ENCODE measurements at places on chromosomes 4 and X.

GRCh38 chr4:61041527-61041926, 158.6 kb upstream of the ADGRL3 start:
- no peak for DNase-seq

DNA sequence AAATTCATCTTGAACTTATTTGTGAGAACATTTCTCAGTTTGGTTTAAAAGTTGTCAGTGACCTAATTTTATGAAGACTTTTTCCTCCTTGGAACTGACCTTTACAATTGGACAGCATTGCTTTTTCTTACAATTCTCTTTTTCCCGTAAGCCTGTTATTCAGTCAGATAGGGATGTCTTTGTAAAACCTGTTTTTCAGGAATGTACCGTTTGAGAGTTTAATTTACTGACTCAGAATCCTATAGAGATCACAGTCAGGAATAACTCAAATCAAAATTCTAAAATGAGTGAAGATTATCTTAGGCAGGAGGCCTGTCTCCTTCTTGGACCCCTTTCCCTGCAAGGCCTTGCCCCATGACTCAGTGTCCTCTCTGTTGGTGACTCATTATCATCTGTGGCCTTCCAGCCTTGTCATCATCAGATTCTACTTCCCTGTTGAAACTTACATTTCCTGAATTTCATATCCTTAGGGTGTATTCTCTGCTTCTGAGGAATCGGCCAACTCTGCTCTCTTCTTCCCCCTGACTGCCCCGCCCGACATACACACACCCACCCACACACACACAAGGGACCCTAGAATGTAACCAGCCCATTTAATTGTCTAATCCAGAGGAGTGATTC, 99.8 kb downstream of the ARHGAP10 start:
- DNase-seq: no peak

GRCh38 chr4:15400981-15401671, 26.7 kb upstream of the C1QTNF7 start:
- DNase-seq: no peak

DNA sequence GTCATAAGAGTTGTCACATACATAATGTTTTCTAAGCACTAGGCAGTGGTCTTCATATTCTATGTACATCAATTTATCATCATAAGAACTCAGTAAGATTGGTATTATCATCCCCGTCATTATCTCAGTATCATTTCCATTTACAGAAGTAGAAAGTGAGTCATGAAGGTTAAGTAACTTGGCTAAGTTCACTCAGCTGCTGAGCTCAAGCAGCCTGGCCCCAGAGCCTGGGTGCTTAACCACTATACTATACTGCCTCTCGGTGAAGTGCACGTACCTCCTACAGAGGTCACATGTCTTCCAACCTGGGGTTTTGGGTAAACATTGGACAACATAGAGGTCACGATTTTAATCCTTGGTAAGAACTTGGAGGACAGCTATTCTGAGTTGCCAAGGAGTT, 161.5 kb upstream of the GATB start:
- DNase-seq: no peak

Data from cerebellar nuclear complex (tissue), 1 donor.